Renal cortex interstitium (tissue), 15 donors: ENCODE measurements at places on chromosomes 2 and 18. TPM values are rescaled to one million over a fixed set of nuclear protein-coding genes. Genes with fewer than 3 reads are reported as not detected.

DNA sequence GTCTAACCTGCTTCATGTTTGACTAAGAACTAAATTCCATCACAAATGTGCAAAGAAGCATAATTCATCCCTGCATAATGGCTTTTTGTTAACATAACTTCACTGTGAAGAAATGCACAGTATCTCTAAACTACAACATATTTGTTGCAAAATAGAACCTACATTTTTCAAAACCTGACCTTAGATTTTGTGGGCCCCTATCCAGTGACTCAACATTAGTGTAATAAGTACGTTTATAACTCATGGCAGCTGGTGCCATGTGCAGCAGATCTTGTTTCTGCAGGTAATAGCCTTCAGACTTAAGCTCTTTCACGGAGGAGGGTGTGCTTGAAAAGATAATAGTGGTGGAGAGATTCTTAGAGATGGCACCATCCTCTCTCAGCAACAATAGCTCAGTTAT is 28.6 kb upstream of the VWC2L start:
- DNase-seq, result no peak

DNA sequence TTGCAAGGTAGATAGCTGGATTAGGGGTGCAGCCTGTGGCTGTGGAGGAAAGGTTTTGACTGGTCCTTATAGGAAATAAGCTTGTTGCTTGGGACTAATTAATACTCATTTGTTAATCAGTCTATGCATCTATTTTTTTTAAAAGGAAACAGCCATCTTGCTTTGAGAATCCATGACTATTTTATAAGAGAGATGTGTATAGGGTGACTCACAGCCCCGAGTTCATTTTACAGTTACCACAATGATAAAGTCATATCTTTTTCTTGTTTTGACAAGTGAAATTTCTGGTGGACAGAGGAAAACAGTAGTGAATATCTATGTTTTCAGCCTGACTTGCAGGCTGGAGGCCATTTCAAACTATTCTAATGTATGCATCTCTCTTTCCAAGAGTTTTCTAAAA is 193.5 kb upstream of the CCDC68 start:
- DNase-seq, result no peak

RTP5 gene
- not detected for polyA plus RNA-seq

DNA sequence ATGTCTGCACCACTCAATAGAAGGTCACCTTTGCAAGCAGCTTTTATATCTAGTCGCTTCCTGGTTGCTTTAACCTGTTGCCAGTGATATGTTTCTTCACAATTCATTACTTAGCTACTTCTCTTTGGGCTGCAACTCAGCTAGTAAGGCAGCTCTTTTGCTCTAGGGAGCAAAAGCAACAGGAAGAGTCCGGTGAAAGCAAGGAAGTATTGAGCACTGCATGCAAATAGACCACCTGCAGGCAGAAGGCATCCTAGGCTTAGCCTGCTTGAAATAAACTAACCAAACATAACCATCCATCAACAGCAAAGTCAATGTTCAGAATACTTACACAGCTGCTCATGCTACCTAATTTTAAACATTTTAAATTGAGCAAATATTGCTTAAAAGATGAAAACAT is 529.2 kb upstream of the LINC00305 start:
- no peak for DNase-seq

SERPINB13 gene
- polyA plus RNA-seq, result not detected

GRCh38 chr2:96526615-96527285 is 9.8 kb upstream of the ARID5A start:
- DNase-seq, result no peak

HOXD3 gene
- polyA plus RNA-seq, result 30.3 TPM

DNA sequence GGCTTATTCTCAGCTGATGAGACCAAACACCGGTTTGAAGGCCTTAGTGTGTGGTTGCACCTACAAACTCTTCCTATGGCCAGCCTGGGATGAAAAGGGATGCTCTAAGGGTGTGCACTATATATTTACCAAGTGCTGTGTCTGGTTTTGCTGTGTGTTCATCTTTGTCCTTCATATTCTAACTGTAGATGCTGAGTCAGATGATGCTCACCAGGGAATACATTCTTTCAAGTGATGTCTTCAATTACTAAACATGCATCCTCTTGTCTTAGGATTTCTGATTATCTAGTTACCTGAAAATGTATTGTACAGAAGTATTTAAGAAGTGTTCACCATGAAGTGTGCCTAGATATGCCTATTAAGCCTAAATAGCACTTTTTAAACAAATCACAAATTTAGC is 1111.6 kb upstream of the ZEB2 start:
- DNase-seq, result no peak

DNA sequence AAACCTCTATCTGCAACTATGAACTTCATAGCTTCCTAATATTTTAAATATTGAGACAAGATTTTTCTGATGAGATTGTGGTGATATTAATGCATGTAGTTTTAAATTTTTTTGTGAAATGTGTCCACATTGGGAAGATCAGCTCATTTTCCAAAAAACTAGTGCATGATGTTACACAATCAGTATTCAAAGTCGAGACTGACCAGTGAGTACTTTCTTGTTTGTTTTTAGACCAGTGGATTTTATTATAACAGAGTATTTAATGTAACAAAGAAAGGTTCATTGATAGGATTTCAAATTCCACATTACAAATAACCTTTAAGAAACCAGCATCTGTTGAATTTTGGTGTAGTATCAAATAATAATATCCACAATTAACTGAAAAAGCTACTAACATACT is 99.3 kb downstream of the TTC27 start:
- no peak for DNase-seq

GRCh38 chr2:162090109-162090508 is 16.1 kb upstream of the DPP4 start:
- DNase-seq, result no peak

DNA sequence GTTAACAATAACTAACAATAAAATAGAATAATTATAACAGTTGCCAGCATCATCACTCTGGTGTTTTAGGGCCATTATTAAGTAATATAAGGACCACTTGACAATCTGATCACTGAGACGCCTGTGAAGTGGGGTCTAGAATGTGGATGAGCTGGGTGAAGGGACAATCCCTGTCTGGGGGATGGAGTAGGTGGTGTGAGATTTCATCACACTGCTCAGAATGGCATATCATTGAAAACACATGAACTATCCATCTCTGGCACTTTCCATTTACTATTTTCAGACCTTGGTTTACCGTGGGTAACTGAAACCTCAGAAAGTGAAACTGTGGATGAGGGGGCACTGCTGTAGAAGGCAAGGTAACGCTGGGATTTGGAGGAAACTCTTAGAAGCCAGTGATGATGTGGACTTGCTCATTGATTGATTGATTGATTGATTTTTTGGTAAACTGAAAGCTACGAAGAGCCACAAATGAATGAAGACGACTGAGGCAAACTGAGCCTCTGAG is 204.4 kb upstream of the TWIST2 start:
- DNase-seq, result no peak

HOXD13 gene
- polyA plus RNA-seq, result 0.17 TPM

PPP1R1C gene
- polyA plus RNA-seq, result 2.3 TPM

- DNase-seq, result no peak
These were observed 18.8 kb downstream of the CYP26B1 start for GRCh38 chr2:72128843-72129227.

CAPN14 gene
- 0.06 TPM for polyA plus RNA-seq

DNA sequence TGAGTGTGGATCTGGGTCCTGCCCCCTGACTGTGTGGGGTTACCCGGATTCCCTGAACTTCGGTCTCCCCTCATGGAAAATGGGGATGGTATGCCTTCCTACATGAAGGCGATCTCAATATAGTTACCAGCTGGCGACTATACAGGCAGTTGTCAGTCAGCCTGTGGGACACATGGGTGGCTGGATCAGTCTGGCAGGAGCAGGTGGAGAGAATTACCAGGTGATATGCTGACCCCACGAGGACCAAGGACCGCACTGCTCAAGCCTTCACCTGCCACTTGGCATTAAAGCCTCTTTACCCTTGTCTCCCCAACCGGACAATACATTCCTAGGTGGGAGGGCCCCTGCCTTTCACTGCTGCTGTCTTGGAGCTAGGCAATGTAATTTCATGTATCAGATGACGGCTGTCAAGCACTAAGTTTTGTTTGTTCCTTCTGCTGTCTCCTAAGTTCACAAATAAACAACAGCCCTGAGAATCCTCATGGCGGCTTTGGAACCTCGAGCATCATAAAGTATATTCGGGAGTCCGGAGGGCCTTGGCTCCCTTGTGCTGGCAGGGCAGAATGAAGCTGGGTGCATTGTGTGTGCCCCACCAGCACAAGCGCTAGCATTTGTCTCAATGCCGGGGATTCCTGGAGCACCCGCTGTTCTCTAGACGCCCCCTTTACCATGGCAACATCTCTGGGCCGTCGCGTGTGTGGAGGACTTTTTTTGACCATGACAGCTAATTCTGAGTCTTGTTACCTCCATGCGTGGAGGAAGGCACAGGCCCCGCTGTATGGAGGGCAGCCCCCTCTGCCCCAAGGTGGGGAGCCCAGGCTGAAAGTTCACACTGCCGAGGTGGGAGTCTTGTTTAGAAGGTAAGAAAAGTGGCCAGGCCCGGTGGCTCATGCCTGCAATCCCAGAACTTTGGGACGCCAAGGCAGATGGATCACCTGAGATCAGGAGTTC is 48.6 kb downstream of the PDCL3 start:
- DNase-seq, result no peak

TMEM178A gene
- 91.2 TPM for polyA plus RNA-seq

DNA sequence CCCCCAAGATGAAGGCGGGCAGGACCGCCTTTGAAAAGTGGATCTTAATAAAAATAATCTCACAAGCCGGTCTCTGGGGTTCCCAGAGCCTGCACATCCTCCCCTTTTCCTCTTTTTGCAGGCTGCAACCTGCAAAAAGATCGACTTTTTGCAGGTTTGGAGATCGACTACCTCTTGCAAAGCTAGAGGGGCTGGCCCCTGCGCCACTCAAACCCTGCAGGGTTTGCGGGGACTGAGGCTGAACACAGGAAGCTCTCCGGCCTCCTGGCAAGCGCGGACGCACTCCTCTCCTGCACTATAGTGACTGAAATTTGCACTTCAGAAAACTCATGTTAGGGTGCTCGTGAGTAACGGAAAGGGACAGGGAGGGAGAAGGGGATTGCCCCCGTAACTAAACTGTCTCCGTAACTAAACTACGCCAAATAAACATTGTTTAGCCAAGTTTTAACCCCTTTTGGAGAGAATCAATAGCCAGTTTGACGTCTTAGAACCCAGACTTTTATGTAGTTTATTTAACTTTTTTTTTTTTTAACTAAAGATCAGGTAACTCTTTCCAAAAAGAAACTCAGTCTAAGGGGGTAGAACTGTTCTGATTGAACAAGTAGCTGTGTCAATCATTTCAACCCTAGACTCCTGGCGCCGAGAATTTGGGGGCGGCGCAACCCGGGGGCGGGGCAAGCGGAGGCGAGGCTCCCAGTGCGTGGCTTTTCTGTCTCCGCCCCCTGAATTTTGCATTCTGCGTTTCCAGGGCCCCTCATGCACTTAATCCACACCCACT is 2.5 kb downstream of the IGFBP5 start:
- DNase-seq, result no peak

MYOM1 gene
- polyA plus RNA-seq, result 10.2 TPM

DYNAP gene
- polyA plus RNA-seq, result not detected

EGR4 gene
- not detected for polyA plus RNA-seq

PFN4 gene
- polyA plus RNA-seq, result 2.6 TPM

- no peak for DNase-seq
These were observed 208.9 kb upstream of the BOD1L2 start for GRCh38 chr18:56937874-56938430.

DCC gene
- 8.2 TPM for polyA plus RNA-seq

GRCh38 chr2:169860149-169860548 is 32.9 kb downstream of the UBR3 start:
- no peak for DNase-seq

GRCh38 chr2:13919981-13920382 is 712.5 kb upstream of the LRATD1 start:
- no peak for DNase-seq

TOGARAM2 gene
- 2.1 TPM for polyA plus RNA-seq

UGT1A10 gene
- not detected for polyA plus RNA-seq

TANC1 gene
- 73.7 TPM for polyA plus RNA-seq

- no peak for DNase-seq
These were observed 31.6 kb upstream of the ROCK2 start for GRCh38 chr2:11376071-11376470.

GRCh38 chr2:134457765-134458472 is 204.0 kb downstream of the MGAT5 start:
- DNase-seq, result no peak
